Skin of body (tissue), 3 donors: ENCODE measurements at places on chromosomes 5 and 9. TPM values are rescaled to one million over a fixed set of nuclear protein-coding genes. Genes with fewer than 3 reads are reported as not detected.

The HTR1A gene
- total RNA-seq, result not detected

The PCDHA9 gene
- 0.30 TPM for total RNA-seq

The KIF3A gene
- total RNA-seq, result 12.0 TPM

The BAAT gene
- not detected for total RNA-seq

The MLANA gene
- total RNA-seq, result 6.5 TPM

The HSPA9 gene
- total RNA-seq, result 143 TPM

The IFNK gene
- not detected for total RNA-seq

The MUSK gene
- 1.1 TPM for total RNA-seq

The HAPLN1 gene
- 1.6 TPM for total RNA-seq

The GMCL2 gene
- total RNA-seq, result not detected

The ADCY2 gene
- 6.9 TPM for total RNA-seq

The IGIP gene
- total RNA-seq, result 10.9 TPM

The INSL4 gene
- total RNA-seq, result not detected

The PCDHGA5 gene
- 3.6 TPM for total RNA-seq

The SLIT3 gene
- 42.4 TPM for total RNA-seq

The KDM4C gene
- 45.8 TPM for total RNA-seq

The PLAC8L1 gene
- not detected for total RNA-seq

The EMB gene
- total RNA-seq, result 19.6 TPM

The FOXD4L3 gene
- not detected for total RNA-seq

The ADAMTS6 gene
- total RNA-seq, result 7.0 TPM

The BTNL3 gene
- total RNA-seq, result not detected

The CDH12 gene
- total RNA-seq, result 4.8 TPM

The GGTA1 gene
- 9.6 TPM for total RNA-seq

The ADAMTSL2 gene
- 1.5 TPM for total RNA-seq

The SLC6A3 gene
- not detected for total RNA-seq

The PTGS1 gene
- 4.7 TPM for total RNA-seq

The ACTBL2 gene
- 5.8 TPM for total RNA-seq

The PAPPA gene
- total RNA-seq, result 4.4 TPM

The SLC36A2 gene
- total RNA-seq, result 0.20 TPM

The SMIM32 gene
- total RNA-seq, result not detected

The IFNE gene
- not detected for total RNA-seq

The OXCT1 gene
- 32.5 TPM for total RNA-seq

The PCDHB12 gene
- total RNA-seq, result 2.2 TPM

The GABRA1 gene
- not detected for total RNA-seq

The CDC20B gene
- total RNA-seq, result not detected

The C9orf153 gene
- total RNA-seq, result 0.79 TPM

The FAM78A gene
- total RNA-seq, result 3.6 TPM

The DNM1 gene
- 58.4 TPM for total RNA-seq

The PTTG1 gene
- 32.2 TPM for total RNA-seq

The ENTPD8 gene
- total RNA-seq, result 0.10 TPM
